ENCODE measurements at places on chromosomes 6 and 20.

GRCh38 chr20:61965606-61966491, 99.8 kb downstream of the TAF4 start:
- DNase-seq = no peak

- no peak for DNase-seq
Observed at GRCh38 chr20:57922083-57922482, 212.3 kb upstream of the PMEPA1 start.

- no peak for DNase-seq
Observed at GRCh38 chr20:59165891-59166709, 2.5 kb downstream of the ZNF831 start.

DNA sequence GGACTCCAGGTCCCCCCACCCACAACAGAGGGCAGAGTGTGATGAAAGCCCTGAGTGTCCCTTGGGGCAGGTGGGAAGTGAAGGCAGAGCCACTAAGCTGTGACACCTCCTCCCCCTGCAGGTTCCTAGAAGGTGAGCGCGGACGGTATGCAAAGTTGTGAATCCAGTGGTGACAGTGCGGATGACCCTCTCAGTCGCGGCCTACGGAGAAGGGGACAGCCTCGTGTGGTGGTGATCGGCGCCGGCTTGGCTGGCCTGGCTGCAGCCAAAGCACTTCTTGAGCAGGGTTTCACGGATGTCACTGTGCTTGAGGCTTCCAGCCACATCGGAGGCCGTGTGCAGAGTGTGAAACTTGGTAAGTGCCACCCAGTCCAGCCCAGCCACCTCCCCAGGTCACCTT, 159.6 kb upstream of the RNF24 start:
- DNase-seq = no peak

DNA sequence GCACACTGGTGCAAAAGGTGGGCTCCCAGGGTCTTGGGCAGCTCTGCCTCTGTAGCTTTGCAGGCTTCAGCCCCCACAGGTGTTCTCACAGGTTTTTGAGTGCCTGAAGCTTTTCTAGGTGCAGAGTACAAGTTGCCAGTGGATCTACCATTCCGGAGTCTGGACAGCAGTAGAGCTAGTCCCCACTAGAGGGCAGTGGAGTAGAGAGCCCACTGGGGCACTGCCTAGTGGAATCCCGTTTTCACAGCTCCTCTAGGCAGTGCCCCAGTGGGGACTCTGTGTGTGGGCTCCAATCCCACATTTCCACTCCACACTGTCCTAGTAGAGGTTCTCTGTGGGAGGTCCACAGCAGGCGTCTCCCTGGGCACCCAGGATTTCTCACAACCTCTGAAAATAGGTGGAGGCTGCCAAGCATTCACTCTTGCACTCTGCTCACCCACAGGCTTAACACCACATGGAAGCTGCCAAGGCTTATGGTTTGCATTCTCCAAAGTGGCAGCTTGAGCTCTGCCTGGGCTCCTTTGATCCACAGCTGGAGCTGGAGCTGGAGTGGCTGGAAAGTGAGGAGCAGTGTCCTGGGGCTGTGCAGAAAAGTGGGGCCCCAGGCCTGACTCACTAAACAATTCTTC, 86.3 kb upstream of the PROKR2 start:
- peak; percentile 18 for DNase-seq

GRCh38 chr6:135281964-135282363, 100.9 kb downstream of the MYB start:
- no peak for DNase-seq

DNA sequence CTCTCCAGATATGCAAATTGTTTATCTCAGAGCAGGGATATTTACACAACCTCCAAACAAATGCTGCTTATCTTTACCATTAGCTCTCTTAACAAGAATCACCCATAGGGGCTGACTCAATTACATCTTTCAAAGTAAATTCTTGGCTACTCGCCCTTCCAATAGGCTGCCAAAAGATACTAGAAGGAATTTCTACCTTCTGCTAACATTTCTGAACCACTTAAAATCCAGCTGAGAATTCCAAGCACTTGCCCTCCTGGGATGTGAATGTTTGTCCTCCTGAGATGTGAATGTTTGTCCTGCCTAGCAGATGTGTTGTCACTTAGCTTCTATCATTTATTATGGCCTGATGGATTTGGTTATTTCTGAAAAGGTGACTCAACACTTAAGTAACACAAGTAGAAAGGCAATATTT, 388.0 kb downstream of the GJA1 start:
- DNase-seq = peak; percentile 87

GRCh38 chr6:38320843-38321242, 318.9 kb downstream of the BTBD9 start:
- no peak for DNase-seq
